Effector memory CD8-positive, alpha-beta T cell (primary cell): ENCODE measurements at places on chromosomes 12 and 14.

DNA sequence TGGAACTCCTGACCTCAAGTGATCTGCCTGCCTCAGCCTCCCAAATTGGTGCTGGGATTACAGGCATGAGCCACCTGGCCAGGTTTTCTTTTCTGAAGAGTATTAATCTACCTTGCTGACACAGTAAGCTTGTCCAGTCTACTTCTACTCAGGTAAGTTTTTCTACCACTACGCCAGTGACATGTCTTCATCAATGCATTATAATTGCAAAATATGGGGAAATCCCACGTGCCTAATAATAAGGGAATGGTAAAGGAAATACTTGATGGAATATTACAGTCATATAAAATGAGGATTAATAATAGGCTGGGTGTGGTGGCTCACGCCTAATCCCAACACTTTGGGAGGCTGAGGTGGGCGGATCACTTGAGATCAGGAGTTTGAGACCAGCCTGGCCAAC is 62.3 kb downstream of the RAB35 start:
- DNase-seq, result no peak

DNA sequence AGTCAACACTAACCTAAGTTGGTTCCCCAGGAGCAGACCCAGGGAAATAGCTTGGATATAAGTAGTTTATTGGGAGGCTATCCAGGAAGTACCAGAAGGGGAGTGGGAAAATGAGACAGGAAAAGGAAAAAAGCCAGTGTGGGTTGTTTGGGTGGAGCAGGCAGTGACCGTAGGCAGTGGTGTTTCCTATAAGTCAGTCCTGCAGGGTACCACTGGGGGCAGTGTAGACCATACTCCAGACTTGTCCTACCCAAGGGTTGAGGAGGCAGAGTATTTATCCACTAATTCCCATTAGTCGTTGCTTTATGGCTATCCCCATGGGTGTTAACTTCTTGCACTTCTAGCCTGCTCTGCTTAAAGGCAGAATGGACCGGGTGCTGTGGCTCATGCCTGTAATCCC is 6.4 kb upstream of the CCDC60 start:
- no peak for DNase-seq

DNA sequence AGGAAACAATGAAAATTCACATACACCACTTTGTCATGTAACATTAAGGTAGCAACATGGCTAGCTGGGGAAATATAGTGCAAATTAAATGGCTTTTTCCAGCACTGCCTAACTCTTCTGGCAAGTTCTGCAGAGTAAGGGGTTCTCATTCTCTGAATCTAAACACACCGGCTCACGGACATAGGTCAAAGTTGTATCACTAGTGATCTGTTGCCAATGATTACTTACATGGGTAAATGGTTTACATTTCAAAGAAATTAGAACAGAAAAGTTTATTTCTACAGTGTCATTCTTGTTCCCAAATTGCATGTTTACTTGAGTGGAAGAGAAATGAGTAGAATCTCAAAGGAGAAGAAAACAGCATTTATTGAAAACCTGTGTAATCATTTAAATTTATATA is 381.9 kb downstream of the PRKD1 start:
- DNase-seq, result no peak

GRCh38 chr12:28497889-28498411 is 307.7 kb downstream of the CCDC91 start:
- no peak for DNase-seq

- no peak for DNase-seq
Measured at GRCh38 chr12:125786143-125786542, 720.9 kb downstream of the AACS start.

DNA sequence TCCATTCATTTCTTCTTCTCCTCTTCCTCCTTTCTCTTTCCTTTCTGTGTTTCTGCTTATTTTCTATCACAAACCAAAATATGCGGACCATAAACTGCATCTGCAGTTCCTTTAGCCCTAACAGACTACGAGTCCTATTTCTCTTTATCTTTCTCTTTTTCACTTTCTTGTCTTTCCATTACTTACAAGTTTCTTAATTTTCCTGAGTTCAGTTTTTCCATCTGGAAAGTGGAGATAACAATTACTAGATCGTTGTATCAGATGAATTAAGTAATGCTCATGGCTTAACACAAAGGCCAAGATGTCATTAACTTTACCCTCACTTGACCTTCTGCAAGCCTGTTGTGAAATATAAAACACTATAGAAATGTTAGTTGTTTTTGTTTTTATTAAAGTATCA is 983 bp upstream of the COPS7A start:
- no peak for DNase-seq

- no peak for DNase-seq
Measured at GRCh38 chr14:29030970-29031369, 264.4 kb downstream of the FOXG1 start.

- DNase-seq, result no peak
Measured at GRCh38 chr12:41946106-41946505, 198.6 kb downstream of the GXYLT1 start.

- DNase-seq, result no peak
Measured at GRCh38 chr12:2613326-2614073, 181.3 kb upstream of the FKBP4 start.

DNA sequence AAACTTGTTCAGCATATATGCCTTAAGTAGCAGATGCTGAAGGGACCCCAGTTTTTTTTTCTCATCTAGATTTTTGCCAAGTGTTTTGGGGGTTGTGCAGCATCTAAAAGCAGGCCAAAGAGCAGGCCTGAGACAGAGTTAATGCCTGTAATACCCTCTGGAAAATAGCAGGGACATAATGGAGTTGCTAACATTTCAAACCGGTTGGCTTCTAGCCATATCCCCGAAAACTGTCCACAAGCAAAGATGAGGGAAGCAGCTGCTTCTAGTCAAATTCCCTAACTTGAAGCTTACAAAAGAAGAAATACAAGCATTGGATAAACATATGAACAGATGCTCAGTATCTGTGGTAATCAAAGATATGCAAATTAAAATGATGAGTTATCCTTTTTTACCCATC is 52.1 kb upstream of the AEBP2 start:
- no peak for DNase-seq

GRCh38 chr14:82854131-82854530 is 1320.5 kb upstream of the SEL1L start:
- no peak for DNase-seq
